Central memory CD8-positive, alpha-beta T cell (primary cell): ENCODE measurements at places on chromosomes 11 and 22.
A peak's percentile ranks its signal among the peaks of the same experiment; 100 is the strongest.

- no peak overlapping the region for H3K4me3 ChIP-seq
- DNase-seq: no peak
- H3K27ac ChIP-seq: no peak overlapping the region
- no peaks in the 10 kb centered on the region for H3K36me3 ChIP-seq
- peaks cover 27% of the 10 kb centered on the region for H3K27me3 ChIP-seq
Observed at GRCh38 chr11:78660471-78660870, 85.8 kb upstream of the NARS2 start.

GRCh38 chr22:50320671-50321325 is 6.0 kb downstream of the DENND6B start:
- H3K27me3 ChIP-seq: no peaks in the 10 kb centered on the region
- H3K4me3 ChIP-seq: no peak overlapping the region
- H3K36me3 ChIP-seq: peaks cover 2% of the 10 kb centered on the region
- no peak for DNase-seq
- H3K4me1 ChIP-seq: peaks cover 2% of the 10 kb centered on the region

DNA sequence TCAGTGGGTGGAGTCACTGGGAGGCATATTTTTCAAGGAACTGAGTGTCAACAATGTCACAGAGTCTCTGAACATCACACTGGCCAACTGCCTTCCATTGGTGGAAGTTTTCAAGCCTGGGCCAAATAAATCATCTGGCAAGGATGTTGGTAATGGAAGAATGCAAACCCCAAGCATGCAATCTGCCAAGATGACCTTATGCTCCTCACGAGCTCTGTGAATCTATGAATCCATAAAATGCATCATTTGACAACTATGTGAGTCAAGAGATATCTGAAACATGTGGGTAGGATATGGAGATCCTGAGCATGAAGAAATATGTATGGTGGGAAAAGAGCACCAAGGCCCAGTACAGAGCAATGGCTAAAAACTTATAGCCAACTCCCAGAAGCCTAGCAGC is 122.2 kb downstream of the PLEKHA7 start:
- DNase-seq: no peak
- H3K27ac ChIP-seq: no peak overlapping the region
- peaks cover 13% of the 10 kb centered on the region for H3K27me3 ChIP-seq
- no peaks in the 10 kb centered on the region for H3K4me1 ChIP-seq

- no peaks in the 10 kb centered on the region for H3K27me3 ChIP-seq
- H3K27ac ChIP-seq: peak overlapping the region; percentile 97
- H3K36me3 ChIP-seq: peaks cover 58% of the 10 kb centered on the region
- peak overlapping the region; percentile 68 for H3K4me3 ChIP-seq
- H3K4me1 ChIP-seq: peaks cover 64% of the 10 kb centered on the region
Observed at GRCh38 chr22:35661464-35661863, 13.2 kb downstream of the APOL6 start.

DNA sequence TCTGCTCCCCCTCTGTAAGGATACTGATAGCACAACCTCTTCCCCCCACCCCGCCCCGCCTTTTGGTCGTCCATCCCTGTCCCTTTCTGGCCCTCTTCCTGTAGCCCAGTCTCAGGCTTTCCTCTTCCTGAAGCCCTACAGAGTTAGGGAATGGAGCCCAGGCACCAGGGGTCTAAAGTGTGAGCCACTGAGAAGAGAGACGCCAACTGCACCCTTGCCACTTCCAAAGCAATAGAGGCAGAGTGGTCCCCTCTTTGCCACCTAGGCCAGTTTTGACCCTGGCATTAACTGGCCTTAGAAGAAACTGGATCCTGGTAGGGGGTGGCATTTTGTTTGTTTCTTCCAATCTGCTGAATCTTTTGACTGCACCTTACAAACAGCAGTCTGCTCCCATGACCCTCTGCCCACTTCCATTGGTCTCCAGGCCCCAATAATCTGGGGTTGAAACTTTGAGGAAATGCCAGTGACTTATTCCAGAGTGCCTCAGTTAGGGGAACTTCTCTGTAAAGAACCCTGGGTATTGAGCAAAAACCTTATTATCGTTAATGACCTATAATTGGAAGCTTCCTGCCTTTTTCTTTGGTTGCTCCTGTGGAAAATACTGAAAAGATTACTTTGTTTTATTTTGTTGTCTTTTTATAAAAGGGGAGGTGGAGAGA is 9.7 kb upstream of the GRK2 start:
- H3K4me1 ChIP-seq: peaks cover 37% of the 10 kb centered on the region
- H3K4me3 ChIP-seq: no peak overlapping the region
- H3K36me3 ChIP-seq: peaks cover 58% of the 10 kb centered on the region
- no peak for DNase-seq
- no peaks in the 10 kb centered on the region for H3K27me3 ChIP-seq

DNA sequence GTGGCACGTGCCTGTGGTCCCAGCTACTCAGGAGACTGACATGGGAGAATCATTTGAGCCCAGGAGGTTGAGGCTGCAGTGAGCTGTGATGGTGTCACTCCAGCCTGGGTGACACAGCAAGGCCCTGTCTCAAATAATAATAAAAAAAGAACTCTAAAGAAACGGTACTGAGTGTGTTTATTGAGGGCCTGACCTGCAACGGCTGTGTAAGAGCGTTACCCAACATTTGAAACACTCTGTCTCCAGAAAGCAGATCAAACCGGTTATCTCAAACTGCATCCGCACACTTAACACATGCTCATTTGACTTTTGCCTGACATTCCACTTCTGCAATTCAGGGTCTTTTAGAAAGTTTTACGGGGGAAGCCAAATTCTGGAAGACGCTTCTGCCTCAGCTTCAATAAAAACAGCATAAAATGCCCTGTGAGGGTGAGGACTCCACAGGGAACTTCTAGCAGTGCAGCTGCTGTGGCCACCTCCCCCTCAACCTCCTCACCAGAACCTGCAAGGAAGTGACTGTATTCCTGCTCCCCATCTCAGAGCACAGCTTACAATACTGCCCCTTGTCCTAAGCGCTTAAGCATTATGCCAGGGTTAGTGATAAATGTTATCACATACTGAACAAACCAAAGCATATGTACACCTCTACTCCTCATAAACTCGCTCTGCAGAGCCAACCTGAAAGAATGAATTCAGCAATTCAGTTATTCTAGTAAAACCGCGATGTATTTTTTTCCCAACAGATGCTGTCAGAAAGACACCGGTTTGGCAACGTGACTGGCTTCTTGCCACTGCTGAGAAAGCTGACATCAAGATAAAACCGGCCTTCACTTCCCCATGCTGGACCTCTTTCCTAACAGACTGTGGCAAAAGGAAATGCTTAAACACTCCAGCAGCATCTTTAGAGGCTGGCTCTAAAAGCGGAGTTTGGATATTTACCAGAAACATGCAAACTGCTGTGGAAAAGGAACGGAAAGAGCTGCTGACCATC is 52.2 kb downstream of the PRDM10 start:
- H3K4me3 ChIP-seq: no peak overlapping the region
- no peak for DNase-seq
- H3K4me1 ChIP-seq: no peaks in the 10 kb centered on the region
- no peaks in the 10 kb centered on the region for H3K27me3 ChIP-seq

- no peaks in the 10 kb centered on the region for H3K36me3 ChIP-seq
- peaks cover 11% of the 10 kb centered on the region for H3K4me1 ChIP-seq
- no peaks in the 10 kb centered on the region for H3K27me3 ChIP-seq
- no peak for DNase-seq
- no peak overlapping the region for H3K27ac ChIP-seq
- no peak overlapping the region for H3K4me3 ChIP-seq
Observed at GRCh38 chr11:122637541-122637940, 18.0 kb upstream of the UBASH3B start.

- DNase-seq: no peak
- peaks cover 14% of the 10 kb centered on the region for H3K27me3 ChIP-seq
- no peak overlapping the region for H3K4me3 ChIP-seq
- H3K27ac ChIP-seq: no peak overlapping the region
- H3K4me1 ChIP-seq: no peaks in the 10 kb centered on the region
Observed at GRCh38 chr11:5258543-5259262, 4.1 kb upstream of the HBG2 start.

- no peak for DNase-seq
- no peak overlapping the region for H3K27ac ChIP-seq
- peaks cover 14% of the 10 kb centered on the region for H3K27me3 ChIP-seq
Observed at GRCh38 chr11:117466966-117467365, 139.3 kb downstream of the CEP164 start.

DNA sequence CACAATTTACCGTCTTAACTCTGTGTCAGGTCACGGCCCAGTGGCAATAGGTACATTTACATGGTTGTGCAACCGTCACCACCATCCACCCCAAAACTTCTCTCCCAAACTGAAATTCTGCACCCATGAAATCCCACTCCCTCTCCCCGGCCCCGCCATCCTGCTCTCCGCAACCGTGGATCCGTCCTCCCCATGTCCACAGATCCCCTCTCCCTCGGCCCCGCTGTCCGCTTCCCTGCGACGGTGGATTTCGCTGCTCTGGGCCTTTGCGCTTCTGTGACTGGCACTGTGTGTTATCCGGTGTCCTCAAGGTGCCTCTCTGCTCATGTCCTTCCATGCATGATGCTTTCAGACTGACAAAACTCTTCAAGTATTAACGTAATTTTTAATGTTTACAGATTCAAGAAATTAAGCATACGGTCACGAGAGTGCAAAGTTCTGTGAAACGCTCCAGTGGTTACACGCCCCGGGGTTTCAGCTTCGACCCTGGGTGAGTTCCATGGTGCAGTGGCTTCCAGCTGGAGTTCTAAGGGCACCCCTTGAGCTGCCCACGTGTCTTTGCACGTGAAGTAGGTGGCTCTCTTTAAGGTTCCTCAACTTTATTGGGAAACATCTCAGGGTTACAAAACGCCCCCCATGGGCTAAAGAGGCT is 76.4 kb downstream of the KCNQ1 start:
- no peak for DNase-seq
- no peaks in the 10 kb centered on the region for H3K36me3 ChIP-seq
- H3K27ac ChIP-seq: no peak overlapping the region
- peaks cover 11% of the 10 kb centered on the region for H3K4me1 ChIP-seq

DNA sequence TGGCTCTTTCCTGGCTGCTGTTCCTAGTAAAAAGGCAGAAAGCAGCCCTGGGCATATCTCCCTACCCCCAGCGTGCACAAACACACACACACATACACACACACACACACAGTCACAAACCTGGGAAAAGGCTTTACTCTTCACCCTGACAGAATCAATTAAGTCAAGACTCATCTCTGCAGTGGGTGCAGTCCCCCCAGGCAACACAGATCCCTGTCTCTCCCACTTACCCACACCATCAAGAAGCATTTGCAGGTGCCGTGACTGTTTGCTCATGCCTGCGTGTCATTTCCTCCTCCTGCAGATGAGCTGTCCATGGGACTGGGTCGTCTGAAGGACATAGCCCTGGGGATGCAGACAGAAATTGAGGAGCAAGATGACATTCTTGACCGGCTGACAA is 28.6 kb downstream of the SNAP29 start:
- no peak for DNase-seq
- H3K27me3 ChIP-seq: no peaks in the 10 kb centered on the region
- no peaks in the 10 kb centered on the region for H3K4me1 ChIP-seq
- H3K36me3 ChIP-seq: peaks cover 35% of the 10 kb centered on the region

- H3K4me1 ChIP-seq: no peaks in the 10 kb centered on the region
- no peak overlapping the region for H3K4me3 ChIP-seq
- peak; percentile 5 for DNase-seq
- peaks cover 50% of the 10 kb centered on the region for H3K27me3 ChIP-seq
- no peaks in the 10 kb centered on the region for H3K36me3 ChIP-seq
- no peak overlapping the region for H3K27ac ChIP-seq
Observed at GRCh38 chr11:134662629-134663360, 250.8 kb upstream of the B3GAT1 start.

DNA sequence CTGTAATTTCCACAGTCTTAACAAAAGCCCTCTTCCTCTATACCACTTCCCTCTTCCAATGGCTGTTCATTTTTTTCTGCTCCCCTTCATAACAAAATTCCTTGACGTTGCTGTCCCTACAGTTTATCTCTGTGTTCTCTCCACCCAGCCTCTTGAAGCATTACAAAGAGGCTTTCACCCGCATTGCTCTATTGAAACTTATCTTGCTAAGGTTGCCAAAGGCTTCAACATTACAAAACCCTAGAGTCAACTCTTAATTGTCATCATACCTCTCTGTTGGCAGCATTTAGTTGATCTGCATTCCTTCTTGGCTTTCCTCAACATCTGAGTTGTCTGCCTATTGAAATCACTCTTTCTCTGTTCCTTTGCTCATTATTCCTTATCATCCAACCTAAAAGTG is 1055.7 kb downstream of the JRKL start:
- DNase-seq: no peak
- no peak overlapping the region for H3K27ac ChIP-seq
- no peaks in the 10 kb centered on the region for H3K4me1 ChIP-seq
- no peaks in the 10 kb centered on the region for H3K27me3 ChIP-seq
- no peak overlapping the region for H3K4me3 ChIP-seq

- H3K27me3 ChIP-seq: no peaks in the 10 kb centered on the region
- no peak overlapping the region for H3K27ac ChIP-seq
- peaks cover 4% of the 10 kb centered on the region for H3K36me3 ChIP-seq
Observed at GRCh38 chr11:43927070-43927469, 15.4 kb upstream of the C11orf96 start.

- H3K36me3 ChIP-seq: no peaks in the 10 kb centered on the region
- no peak overlapping the region for H3K4me3 ChIP-seq
- no peak overlapping the region for H3K27ac ChIP-seq
Observed at GRCh38 chr11:14184028-14184940, 174.7 kb downstream of the RRAS2 start.

DNA sequence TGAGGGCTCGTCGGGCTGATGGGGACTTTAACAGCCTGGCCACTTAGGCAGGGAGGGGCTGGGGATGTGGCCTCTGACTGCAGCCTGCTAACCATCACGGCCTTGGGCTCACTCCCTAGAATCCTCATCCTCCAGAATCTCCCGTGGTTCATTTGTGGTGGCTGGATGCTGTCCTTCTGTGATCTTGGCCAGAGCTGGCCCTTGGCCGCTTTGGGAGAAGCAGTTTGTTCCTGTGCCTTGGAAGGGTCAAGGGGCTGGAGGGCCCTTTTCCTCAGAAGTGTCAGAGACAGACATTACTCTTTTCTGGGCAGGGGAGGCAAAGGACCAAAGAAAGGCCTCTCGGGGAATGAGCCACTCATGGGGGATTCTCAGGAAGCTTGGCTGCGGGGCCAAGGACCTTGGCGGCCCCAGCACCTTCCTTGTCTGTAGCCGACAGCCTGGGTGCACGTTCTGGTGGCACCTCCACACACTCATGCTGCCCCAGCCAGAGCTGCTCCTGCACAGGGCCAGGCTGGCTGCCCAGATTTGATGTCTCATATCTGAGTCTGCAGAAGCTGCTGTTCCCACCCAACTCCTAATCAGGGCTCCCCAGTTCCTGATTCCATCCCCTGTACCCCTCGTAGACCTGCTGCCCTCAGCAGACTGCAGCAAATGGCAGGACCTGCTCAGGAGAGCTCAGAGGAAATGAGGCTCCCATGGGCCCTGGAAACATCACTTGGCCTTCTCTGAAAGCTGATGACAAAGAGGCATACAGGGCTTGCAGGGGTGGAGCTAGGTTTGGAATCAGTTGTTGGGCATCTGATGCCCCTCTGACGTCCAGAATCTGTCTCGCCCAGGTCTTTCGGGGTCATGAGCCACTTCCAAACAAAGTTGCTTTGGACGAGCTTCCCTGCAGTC is 107.7 kb downstream of the CTTN start:
- H3K4me1 ChIP-seq: no peaks in the 10 kb centered on the region
- no peaks in the 10 kb centered on the region for H3K36me3 ChIP-seq
- peaks cover 30% of the 10 kb centered on the region for H3K27me3 ChIP-seq
- H3K4me3 ChIP-seq: no peak overlapping the region
